ENCODE measurements at places on chromosomes 16 and 17.

GRCh38 chr17:77314601-77315000, 173.8 kb downstream of the SEC14L1 start:
- DNase-seq = no peak

DNA sequence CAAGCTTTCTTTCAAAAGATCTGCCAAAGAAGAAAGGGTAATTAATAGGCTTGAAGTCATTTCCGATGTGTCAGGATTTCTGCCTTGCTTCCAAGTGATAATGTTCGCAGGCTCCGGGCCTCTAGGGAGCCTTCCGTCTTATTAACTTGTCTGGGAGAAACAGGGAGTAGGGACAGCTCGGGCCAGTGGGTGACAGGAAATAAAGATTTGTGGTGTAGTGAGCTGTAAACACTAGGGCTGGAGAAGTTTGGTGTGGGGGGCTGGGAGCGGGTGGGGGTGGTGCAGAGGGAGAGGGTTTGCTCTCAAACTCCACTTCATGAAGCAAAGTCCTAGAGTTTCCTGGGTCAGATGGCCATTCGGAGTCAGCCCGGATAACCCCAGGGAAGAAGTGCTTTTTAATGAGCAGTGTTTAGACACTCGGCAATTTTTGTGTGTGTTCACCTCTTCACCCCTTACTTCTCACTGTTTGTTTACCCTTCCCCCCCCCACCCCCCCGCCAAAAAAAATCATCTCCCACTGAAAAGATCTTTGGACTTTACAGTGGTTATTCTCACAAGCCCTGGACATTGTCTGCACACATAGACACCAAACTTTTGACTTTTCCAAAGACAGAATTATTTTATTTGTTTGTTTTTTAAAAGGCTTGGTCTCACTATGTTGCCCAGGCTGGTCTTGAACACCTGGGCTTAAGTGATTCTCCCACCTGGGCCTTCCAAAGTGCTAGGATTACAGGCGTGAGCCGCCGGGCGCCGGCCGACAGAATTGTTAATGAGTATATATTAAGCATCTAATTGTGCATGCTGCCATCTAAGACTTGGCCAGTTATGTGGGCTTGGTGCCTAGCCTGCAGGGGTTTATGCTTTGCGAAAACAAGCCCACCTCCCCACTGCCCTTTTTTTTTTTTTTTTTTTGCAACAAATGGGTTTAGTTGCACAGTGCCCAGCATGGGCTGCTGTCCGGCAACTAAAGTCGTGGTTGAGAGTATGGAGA, 196.4 kb downstream of the CCDC182 start:
- no peak for DNase-seq

DNA sequence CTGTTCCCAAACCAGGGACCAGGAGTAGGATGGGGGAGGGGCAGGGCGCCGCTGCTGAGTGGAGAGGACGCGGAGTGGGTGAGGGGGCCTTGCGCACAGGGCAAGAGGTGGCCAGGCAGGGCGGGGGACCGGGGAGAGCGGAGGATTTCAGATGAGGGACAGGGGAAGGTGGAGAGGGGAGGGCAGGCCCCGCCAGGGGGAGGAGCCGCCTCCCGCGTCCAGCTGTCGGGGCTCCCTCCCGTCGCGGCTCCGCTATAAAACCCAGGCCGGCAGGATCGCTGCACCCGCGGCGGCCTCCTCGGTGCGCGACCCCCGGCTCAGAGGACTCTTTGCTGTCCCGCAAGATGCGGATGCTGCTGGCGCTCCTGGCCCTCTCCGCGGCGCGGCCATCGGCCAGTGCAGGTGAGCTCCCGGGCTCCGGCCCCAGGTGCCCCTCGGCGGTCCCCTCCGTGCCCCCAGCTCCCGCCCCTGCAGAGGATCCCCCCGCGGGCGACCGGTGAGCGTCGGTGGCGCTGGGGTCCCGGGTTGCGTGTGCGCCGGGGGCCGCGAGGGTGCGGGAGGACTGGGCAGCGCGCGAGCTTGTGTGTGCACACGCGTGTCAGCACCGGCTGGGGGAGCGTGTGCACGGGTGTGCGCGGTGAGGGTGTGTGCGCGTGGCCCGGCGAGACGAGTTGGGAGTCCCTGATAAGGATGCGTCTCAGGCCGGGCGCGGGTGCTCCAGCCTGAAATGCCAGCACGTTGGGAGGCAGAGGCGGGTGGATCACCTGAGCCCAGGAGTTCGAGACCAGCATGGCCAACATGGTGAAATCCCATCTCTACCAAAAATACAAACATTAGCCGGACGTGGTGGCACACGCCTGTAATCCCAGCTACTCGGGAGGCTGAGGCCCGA, at the start of gene CA4:
CA4 (plus strand) TSS at position 283 of the 892 bp plus-strand sequence; CDS start at position 345, 62 bp downstream.
- no peak for DNase-seq

GRCh38 chr17:79023886-79024771, at the start of gene C1QTNF1:
Gene C1QTNF1, plus strand, starts transcription at chr17:79024169. Its CDS starts 19,800 bp downstream, at chr17:79043969.
- DNase-seq = no peak

- peak; percentile 85 for DNase-seq
Measured at GRCh38 chr17:64496786-64497564, at the start of gene POLG2. Gene POLG2, minus strand, starts transcription at chr17:64497054. Its CDS starts 86 bp downstream, at chr17:64496968.

- DNase-seq = no peak
Measured at GRCh38 chr16:55468352-55468990, 10.5 kb upstream of the MMP2 start.

- DNase-seq = no peak
Measured at GRCh38 chr17:74742978-74743545, 5.4 kb upstream of the NHERF1 start.

- DNase-seq = peak; percentile 46
Measured at GRCh38 chr17:57009737-57010445, 32.0 kb downstream of the SCPEP1 start.

- DNase-seq = no peak
Measured at GRCh38 chr17:37801171-37801570, 56.3 kb upstream of the HNF1B start.

DNA sequence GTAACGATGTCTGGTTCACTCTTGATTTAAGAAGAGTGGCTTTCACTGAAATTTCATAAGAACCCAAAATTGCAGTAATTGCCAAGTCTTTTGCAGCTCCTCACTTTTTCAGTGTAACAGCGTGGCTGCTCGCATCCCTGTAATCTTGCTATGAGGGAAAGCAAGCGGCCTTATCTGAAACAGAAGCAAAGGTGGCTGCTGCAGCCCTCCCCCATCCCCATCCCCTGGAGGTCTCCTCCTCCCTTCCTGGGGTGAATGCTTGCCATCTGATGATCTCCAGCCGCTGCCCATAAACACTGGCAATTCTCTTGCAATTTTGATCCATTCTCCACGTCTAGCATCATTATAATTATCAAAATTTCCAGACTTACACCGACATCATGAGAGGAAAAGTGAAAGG, 182.5 kb upstream of the ASIC2 start:
- DNase-seq = no peak

DNA sequence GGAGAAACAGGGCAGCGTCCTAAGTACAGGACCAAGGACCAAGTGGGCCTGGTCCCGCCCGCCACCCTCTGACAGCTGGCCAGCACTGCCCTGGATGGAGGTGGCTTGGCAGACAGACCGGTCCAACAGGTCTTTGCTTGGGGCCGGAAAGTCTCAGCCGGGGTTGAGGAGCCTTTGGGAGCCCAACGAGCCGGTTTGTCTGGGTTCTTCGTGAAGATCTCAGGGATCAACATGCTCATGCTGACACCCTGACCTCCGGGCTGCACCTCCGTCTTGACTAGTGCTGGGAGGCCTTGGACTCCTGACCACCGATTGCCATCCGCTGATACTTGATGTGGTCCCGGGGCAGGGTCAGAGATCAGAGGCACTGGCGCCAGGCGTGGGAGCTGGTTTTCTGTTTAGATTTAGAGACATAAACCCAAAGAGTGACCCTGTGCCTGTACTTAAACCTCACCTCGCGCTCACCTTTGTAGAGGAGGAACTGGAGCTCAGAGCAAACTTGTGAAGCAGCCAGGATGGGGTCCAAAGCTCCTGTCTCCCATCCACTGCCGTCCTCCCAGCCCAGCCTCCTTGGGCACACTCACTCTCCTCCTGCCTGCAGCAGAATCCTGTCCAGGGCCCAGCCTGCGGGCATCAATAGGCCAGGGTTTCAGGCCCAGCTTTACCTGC, 92.1 kb upstream of the GSE1 start:
- DNase-seq = peak; percentile 34

- DNase-seq = no peak
Measured at GRCh38 chr17:56831369-56832095, 2.2 kb downstream of the C17orf67 start.

GRCh38 chr17:2814049-2814448, 17.8 kb downstream of the RAP1GAP2 start:
- no peak for DNase-seq

DNA sequence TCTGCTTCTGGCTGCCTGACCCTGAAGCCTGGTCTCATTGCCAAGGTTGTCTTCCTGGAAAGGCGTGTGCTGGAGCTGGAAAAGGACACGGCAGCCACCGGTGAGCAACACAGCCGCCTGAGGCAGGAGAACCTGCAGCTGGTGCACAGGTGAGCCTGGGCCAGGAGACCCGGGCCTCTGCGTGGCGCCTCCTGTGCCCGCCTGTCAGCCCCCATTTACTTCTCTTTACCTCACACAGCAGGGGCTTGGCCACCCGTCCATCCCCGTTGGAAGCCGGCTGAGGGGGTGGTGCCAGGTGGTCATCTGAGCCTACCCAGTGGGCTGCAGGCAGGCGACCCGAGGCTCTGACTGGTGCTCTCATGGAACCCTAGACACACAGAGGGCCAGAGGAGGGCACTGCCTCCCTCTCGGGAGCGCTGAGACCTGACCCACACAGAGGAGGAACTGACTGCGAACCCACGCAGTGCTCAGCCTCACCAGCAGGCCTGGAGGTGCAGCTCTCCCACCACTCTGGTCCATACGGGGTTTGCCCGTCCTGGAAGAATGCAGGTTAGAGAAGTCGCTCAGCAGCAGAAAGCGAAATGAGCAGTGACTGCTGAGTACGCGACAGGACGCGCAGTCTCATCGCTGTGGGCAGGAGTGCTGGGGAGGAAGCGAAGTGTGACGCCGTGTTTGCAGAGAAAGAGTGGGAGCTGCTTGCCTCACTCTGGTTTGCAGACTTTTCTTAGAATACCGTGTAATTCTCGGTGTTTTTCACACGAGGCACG, 21.9 kb upstream of the CAPN15 start:
- DNase-seq = no peak

DNA sequence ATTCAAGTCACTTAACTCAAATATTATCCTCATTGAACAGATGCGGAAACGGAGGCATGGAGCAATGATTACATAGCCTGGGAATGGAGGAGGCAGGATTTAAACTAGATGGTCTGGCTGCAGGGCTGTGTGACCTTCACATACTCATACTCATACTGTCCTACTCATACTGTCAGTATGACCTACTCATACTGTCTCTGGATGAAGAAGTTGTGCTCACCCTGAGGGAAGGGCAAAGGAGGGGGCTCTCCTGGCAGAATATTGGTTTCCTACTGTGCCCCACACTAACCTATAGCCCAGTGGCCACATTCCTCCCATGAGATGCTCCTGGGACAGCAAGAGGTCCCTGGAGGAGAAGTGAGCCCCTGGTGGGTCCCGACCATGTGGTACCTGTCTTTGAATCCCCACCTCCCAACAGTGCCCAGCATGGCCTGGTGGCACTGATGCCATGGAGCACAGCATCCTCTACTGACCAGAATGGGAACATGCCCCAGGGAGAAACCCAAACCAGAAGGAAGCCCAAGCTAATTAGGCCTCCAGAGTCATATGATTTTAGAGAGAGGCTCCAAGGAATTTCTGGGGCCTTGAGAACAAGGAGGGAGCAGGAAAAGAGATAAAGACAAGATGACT, 197.3 kb upstream of the SDK2 start:
- DNase-seq = peak; percentile 34

- no peak for DNase-seq
Measured at GRCh38 chr16:25093208-25094061, 18.1 kb upstream of the LCMT1 start.

GRCh38 chr17:64982139-64982915, 63.0 kb upstream of the LRRC37A3 start:
- DNase-seq = no peak

GRCh38 chr16:80084614-80085013, 456.2 kb upstream of the DYNLRB2 start:
- peak; percentile 64 for DNase-seq

DNA sequence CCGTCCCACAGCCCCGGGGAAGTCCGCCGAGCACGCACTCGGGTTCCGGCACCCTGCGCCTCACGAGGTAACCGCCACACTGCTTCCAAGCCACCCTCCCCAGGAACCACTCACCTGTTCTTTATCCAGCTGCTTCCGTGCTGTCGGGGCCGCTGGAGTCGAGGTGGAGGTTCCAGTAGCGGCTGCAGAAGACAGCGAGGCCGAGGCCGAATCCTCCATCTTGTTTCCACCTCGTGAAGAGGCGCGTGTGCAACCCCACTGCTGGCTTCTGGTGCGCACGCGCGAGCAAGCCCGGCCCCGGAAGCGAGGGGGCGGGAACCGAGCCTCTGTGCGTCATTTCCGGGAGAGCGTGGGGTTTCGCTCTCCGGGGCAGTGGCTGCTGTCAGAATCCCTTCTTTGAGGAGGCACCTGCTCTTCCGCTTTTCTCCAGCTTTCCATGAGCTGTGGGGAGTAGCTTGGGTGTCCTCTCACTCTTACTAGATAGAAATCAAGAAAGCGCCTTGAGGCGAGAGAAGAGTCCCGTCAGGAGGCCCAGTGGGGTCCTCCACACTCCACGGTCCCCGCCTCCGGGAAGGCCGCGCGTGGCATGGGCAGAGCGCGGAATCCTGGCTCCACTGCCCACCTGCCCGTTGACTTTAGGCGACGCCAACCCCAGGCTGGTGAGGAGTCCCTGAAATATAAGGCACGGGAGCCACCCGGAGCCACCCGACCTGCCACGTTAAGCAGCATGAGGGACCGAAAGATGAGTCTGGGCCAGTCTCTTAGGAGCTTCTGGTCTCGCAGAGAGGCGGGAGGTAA, at the start of gene RSL1D1:
RSL1D1 (minus strand) TSS at position 249 of the 798 bp plus-strand sequence; CDS start at position 219, 30 bp downstream.
- DNase-seq = peak; percentile 84

GRCh38 chr16:27918755-27919154, 144.8 kb downstream of the GSG1L start:
- DNase-seq = no peak

GRCh38 chr16:53369921-53370320, 64.3 kb upstream of the RBL2 start:
- DNase-seq = no peak

DNA sequence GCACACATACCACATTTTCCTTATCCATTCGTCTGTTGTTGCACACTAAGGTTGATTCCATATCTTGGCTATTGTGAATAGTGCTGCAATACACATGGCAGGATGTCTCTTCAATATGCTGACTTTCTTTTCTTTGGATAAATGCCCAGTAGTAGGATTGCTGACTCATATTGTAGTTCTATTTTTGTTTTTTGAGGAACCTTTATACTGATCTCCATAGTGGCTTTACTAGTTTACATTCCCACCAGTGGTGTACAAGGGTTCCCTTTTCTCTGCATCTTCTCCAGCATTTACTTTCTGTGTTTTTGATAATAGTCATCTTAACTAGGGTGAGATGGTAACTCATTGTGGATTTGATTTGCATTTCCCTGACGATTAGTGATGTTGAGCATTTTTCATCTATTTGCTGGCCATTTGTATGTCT, 118.1 kb downstream of the STXBP4 start:
- peak; percentile 16 for DNase-seq

- no peak for DNase-seq
Measured at GRCh38 chr16:56364865-56365264, 60.5 kb downstream of the AMFR start.

Measured in DMS153 (cell line).